ENCODE measurements at places on chromosomes 2 and 18.

GRCh38 chr2:108383146-108383830 is 5.5 kb downstream of the SULT1C4 start:
- DNase-seq, result no peak

GRCh38 chr2:15334644-15335326 is 226.3 kb downstream of the NBAS start:
- DNase-seq, result no peak

DNA sequence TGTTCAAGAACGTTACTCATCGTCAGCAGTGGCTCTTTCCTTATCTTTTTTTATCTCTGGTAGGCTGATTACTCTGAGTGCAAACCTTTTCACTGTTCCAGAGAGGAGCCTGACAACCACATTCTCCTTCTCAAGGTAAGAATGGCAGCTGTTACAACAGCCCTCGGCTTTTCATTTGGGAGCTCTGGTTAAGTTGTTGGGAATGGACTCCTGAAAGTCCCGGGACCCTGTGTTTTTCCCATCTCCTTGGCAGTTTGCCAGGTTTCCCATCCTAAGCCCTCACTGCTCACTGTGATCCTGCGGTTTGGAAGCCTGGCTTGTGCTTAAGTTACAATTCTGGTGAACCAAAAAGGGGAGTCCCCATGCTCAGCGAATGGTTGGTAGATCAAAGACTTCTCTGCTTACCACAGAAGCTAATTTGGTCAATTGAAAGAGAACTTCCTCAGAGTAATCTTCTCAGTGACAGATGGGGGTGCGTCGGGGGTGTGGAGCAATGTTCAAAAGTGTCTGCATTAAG is 122.3 kb downstream of the LYPD6B start:
- DNase-seq, result peak; percentile 61

DNA sequence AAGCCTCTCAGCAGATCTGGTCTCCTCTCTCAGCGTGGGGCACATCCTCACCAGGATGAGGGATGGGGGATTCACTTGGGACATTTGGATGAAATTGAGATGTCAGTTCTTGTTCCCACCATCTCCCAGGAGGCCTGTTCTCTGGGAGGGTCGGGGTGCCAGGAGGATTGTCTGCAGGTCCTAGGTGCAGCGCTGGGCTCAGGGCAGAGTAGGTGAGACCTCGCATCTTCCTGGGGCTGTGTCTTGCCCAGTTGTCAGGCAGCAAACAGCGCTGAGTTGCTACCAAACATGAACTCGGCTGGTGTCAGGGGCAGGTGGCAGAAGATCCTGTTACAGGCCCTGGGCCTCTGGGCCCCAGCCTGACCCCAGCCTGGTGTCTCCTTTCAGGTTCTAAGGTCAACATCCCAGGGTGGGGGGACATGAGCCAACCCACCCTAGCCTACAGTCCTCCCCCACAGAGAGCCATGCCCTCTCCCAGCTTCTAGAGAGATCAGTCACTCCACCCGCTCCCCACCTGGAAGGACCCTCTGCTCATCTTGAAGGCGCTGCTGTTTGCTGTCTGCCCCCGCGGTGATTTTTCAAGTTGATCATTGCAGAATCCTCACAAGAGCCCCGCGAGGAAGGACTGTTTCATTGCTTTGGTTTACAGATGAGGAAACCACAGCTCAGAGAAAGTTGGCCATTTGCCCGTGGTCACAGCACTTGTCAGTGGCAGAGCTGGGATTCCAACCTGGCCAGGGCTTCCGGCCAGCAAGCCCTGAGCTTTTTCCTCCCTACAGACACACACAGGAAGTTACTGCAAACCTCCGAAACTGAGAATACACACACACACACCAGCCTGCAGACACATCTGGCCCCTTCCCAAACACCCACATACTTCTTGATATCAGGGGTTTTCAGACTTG is 83.9 kb downstream of the STPG4 start:
- no peak for DNase-seq

GRCh38 chr2:207352978-207353671 is 176.6 kb upstream of the CREB1 start:
- DNase-seq, result peak; percentile 40

DNA sequence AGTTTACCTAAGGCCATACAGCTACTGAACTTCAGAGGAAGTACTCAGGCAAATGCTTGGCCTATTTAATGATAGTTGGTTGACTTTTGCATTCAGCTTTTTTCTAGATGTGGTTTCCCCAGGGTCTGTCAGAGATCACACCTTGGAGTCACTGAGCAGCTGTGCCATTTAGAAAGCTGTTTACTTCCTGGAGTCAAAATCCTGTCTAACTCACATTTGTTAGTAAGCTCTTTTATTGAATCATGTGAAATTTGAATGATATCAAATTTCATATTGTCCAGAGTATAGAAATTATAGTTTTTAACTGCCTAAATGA is 7.6 kb upstream of the TRIB2 start:
- no peak for DNase-seq

DNA sequence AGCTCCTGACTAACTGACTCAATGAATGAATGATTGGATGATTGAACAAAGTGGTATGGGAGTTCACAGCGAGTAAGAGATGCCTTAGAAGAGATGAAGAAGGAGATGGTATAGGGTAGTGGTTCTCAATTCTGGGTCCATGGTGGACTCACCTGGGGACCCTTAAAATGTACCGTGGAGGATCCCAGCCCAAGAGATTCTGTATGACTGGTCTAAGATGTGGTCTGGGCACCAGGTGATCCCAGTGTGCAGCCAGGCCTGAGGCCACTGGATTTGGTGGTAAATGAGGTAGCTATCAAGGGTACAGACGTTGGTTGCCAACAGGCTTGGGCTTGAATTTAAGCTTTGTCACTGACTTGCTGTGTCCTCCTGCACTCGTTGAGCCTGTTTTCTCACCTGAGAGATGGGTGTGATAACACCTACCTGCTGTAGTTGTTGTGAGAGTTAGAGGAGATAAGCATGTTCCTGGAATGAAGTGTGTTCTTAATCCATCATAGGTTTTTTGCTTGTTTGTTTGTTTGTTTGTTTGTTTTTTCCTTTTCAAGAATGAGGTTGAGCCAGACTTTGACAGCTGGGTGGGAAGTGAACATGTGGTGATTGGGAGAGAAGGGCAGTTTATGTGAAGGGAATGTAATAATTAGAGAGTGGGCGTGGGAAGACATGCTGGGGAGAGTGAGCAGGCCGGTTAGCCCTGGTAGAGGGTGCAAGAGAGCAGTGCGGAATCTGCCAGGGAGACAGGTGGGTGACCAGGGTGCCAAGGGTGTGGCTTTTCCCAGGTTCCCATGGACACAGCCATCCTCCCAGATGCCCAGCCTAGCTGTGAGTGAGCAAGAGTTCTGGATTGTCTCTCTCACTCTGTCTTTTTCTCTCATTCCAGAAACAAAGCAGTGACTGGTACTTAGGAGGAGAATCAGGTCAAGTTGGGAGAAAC is 31.4 kb upstream of the IL1B start:
- DNase-seq, result no peak

GRCh38 chr18:76708071-76708721 is 114.2 kb upstream of the ZNF236 start:
- DNase-seq, result no peak

DNA sequence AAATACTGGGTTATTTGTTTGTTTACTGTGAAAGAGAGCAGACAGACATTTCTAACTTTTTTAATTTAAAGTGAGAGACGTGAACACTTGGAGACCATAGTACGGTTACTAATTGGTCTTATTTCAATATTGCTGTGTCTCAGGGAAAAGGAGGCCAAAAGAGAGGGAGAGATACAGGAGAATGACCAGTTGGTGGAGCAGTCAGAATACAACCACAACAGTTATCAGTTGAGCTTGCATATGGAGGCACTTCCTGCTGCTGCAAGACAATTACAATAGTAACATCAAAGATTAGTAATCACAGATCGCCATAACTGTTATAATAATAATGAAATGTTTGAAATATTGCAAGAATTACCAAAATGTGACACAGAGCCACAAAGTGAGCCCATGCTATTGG is 58.2 kb downstream of the TWSG1 start:
- peak; percentile 2 for DNase-seq

DNA sequence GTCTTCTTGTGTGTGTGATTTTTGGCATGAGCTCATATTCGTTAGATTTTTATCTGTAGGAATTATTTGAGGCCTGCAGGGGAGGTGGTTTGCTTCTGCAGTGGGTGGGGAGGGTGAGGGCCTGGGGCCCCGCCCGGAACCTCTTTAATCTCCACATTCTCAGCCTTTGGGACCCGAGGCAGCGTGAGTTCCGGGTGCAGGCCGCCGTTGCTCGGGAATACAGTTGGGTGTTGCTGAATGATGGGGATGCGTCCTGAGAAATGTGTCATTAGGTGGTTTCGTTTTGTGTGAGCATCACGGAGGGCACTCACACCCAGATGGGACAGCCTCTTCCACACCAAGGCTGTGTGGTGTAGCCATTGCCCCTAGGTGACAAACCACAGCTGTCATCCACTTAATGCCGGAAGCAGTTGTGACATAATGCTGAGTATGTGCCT is 13.7 kb upstream of the GAL3ST2 start:
- no peak for DNase-seq
